ENCODE measurements at places on chromosomes 5 and 9.

DNA sequence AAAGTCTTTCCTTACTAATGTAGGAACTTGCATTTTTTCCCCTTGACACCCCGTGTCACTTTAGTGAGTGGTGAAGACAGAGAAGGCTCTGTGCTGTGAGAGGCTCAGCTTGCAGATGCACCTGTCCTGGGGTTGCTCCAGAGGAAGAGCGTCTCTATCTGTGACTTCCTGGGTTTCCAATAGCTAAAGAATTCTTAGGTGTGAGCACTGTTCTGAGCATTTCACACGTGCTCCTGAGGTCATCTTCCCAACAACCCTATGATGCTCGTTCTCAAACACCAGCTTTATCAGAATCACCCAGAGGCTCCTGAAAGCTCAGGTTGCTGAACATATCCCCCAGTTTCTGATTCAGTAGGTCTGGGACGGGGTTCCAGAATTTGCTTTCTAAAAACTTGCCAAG, 6.4 kb upstream of the CTSV start:
- DNase-seq = no peak

DNA sequence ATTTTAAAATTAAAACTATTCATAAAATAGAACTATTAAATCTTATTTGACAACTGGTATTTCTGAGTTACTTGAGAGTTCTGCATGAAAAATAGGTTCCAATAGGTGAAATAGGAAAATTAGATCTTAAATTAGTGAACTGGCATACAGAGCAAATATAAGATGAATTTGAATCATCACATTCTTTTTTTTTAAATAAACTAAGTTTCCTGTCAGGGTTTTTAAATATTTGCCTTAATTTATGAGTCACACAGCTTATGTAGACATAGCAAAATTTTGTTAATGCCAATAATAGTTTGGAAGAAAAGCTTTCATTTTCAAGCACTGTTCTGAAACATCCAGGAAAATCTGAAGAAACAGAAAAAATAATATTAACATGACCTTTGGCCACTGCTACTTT, 311.7 kb upstream of the HAPLN1 start:
- DNase-seq = no peak

DNA sequence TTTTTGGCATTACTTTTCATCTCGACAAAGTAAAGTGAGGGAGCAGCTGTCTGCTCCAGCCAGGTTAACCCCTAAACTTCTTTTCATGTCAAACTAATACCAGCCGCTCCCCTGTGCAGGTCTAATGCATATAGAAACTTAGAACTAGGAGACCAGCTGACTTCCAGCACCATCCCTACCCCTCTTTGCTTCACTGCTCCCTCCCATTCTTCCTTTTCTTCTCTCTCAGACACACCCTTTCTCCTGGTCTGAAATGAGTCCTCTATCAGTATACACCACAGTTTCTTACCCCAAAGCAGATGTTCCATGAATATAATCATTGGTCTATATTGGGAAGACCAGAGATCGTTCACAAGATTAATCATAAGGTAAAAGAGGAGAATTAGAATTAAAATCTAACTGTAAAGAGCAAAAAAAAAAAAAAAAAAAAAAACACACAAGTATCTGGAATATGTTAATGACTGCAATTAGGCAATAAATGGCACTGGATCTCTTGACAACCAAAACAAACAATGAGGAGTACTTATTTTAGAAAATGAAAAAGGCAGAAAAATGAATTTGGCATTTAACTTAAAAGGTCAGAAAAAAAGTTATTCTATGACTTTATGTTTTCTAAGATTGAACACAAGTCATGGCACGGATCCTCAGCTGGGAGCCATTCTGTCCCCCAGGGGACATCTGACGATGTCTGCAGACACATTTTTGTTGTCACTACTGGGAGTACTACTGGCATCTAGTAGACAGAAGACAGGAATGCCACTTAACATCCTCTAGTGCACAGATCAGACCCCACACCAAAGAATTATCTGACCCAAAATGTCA, 209.8 kb downstream of the PJA2 start:
- no peak for DNase-seq

GRCh38 chr9:91863469-91863868, 86.6 kb downstream of the ROR2 start:
- DNase-seq = no peak

- no peak for DNase-seq
These were observed 975.9 kb downstream of the MAT2B start for GRCh38 chr5:164481270-164481669.

- no peak for DNase-seq
These were observed at the start of gene ADAM19 for GRCh38 chr5:157575381-157576020. TSS of gene ADAM19 (minus strand) at chr5:157575775. CDS start at chr5:157575696, 79 bp downstream.

- DNase-seq = no peak
These were observed 21.0 kb downstream of the PAEP start for GRCh38 chr9:135582541-135582940.

DNA sequence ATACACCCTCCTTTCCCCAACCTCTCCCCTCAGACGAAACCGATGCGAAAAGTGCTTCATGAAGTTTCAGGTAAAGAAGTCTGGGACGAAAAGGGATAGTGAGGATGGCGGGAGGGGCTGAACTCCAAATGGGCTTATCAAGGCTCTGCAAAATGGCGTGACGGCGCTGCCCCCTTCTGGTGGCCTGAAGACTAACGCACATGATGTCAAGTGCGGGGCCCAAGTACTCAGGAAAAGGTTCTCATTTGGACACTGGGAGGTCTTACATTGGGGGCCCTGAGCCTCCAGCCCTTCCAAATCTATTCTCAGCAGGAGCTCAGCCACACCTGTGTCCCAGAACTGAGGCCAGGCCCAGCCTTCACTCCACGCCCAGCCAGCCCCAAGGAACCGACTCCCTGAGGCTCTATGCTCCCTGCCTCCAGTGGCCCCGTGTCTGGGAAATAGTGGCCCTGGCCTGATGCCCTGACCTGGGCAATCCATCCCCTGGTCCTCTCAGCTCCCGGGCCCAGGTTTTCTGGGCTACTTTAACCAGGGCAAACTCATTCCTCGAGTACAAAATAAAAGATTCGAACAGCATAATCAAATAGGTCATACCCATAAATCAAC, 119.9 kb downstream of the KCNIP1 start:
- DNase-seq = no peak

- no peak for DNase-seq
These were observed 14.7 kb downstream of the MAN2A1 start for GRCh38 chr5:109704282-109704952.

DNA sequence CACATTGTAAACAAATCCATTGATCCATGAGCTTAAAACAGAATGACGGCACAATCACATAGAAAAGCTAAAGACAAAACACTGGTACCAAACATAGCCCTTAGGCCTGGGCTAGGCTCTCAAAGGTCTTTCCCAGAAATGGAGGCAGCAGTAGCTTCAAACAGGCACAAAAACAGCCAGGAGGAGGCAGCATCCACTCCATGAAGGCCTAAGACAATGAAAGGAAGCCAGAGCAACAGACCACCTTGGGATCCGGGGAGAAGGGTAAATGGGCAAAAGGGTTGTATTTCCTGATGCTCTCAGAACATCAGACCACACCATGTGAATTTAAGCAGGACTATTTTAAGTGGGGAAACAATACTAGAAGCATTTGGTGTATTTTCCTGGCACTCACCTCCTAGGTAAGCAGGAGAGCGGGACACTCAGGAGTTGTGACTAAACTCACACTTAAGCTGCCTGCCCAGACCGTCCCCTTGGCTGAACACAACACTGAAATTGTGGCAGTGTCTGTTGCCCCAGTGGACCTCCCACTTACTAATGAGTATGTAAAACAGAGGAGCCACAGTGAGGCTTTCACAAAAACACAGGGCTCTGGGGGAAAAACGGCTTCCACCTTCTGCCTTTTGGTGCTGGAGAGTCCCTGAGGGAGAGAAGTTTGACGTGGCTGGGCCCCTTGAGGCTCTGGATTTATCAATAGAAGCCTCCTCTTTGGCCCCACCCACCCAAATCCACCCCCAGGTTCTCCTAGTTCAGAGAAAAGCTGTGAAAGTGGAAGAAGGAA, 11.9 kb downstream of the GNPDA1 start:
- no peak for DNase-seq

- no peak for DNase-seq
These were observed 73.9 kb downstream of the GOLPH3 start for GRCh38 chr5:32100230-32100629.

GRCh38 chr9:131181091-131181681, 55.8 kb downstream of the NUP214 start:
- no peak for DNase-seq

GRCh38 chr9:88258024-88258423, 119.7 kb upstream of the SPATA31C2 start:
- no peak for DNase-seq

DNA sequence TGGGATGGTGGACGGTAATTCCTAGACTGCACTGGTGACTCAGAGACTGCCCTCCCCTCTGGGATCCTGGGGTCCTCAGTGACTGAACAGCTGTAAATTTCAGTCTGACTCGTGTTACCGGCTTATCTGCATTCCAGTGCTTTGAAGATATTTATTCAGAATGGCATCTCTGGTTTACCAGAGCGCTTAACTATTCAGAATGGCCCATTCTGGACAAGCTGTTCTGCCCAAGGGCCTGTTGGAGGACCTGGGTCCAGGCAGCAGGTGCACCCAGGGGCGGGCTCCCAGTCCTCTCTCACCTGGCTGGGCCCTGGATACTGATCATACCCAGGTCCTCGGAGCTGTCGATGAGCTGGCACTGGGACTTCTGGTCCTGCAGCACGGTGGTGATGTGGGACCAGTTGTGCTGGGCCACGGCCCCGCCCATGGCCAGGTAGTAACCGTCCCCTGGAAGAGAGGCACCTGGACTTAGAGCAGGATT, 48.0 kb downstream of the SARDH start:
- DNase-seq = no peak

- no peak for DNase-seq
These were observed 38.9 kb downstream of the COL5A1 start for GRCh38 chr9:134680393-134681060.

DNA sequence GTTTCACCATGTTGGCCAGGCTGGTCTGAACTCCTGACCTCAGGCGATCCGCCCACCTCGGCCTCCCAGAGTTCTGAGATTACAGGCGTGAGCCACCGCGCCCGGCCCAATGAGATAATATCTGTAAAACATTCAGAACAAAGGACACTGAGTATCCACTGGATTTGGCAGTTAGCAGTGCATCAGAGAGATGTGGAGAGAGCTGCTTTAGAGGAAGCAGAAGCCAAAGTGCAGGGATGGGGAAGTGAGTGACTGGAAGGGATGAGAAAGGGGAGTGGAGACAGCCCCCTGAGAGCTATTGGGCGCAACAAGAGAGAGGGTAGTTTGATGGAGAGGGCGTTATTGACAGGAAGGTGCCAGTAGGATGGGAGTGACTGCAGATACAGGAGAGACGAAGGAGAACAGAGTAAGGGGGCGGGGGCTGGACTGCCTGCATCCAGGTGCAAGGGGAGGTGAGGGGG, 157.5 kb upstream of the SHB start:
- no peak for DNase-seq

- no peak for DNase-seq
These were observed 634.8 kb downstream of the DMRTA1 start for GRCh38 chr9:23081377-23081776.

DNA sequence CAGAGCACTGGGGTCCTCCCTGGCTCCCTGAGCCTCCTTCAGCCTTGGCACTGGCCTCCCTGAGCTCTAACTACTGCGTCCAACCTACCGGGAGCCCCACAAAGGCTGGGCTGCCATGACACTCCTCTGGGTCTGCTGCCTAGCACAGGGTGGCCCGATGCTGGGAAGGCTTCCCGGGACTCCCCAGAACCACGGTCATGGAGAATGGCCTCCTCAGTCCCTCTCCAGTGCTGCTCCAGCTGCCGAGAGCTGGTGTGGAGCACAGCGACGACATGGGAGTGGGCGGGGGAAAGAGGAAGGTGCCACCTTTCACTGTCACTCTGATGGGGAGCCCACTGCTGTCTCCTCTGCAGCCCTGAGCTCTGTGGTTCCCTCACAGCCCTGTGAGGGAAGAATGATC, 61.5 kb upstream of the RNF130 start:
- no peak for DNase-seq

DNA sequence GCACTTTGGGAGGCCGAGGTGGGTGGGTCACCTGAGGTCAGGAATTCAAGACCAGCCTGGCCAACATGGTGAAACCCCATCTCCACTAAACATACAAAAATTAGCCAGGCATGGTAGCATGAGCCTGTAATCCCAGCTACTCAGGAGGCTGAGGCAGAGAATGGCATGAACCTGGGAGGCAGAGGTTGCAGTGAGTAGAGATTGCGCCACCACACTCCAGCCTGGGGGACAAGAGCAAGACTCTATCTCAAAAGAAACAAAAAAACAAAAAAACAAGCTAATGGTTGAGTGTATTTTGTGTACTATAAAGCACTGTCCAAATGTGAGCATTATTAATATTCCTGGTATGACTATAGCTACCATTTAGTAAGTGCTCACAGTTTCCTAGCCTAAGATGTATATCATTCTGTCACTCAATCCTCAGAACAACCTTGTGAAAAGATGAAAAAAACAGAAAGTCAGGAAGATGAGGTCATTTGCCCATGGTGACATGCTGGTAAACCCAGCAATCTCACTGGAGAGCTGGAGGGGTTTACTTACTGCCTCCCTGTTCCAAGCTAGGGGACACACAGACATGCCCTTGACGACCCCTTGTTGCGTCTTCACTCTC, 27.7 kb downstream of the ARHGEF37 start:
- DNase-seq = no peak

DNA sequence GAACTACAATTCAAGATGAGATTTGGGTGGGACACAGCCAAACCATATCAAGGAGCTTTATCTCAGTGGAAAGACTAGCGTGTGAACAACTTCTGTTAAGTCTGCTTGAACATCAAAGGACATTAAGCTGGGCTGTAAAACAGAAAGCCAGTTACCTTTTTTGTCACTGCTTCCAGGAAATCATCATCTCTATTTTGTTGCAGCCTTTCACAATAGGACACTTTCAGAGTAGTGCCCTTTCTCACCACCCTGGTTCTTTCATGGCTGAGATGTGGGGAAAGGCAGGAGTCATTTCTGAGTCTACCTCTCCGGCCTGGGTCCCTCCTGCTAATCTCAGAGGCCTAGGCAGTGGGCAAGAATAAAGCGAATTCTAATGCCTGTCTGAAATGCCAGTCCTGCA, 96.2 kb upstream of the PPP1R2B start:
- DNase-seq = no peak

- DNase-seq = no peak
These were observed 567.1 kb downstream of the CSNK1G3 start for GRCh38 chr5:124079062-124079461.

DNA sequence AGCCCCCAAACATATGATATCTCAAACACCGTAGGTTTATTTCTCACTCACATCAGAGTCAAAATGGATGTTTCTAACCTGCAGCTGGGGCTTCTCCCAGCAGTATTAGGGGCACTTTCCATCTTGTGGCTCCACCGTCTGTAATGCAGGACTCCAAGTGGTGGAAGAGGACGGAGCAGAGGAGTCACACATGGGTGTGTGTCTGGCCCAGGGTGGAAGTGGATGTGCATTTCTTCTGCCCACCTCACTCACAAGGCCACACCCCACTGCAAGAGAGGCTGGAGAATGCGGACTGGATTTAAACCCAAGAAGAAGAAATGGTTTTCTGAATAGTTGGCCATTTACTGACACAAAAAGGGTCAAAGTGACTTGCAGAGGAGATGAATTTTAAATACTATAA, 13.9 kb downstream of the IL7R start:
- DNase-seq = no peak

- DNase-seq = no peak
These were observed 478 bp downstream of the RAB14 start for GRCh38 chr9:121201045-121201737.

- no peak for DNase-seq
These were observed 325.4 kb downstream of the ARL15 start for GRCh38 chr5:53984971-53985370.

- DNase-seq = no peak
These were observed 55.0 kb downstream of the DCP2 start for GRCh38 chr5:113031557-113031956.

GRCh38 chr5:177098470-177099141, 11.9 kb downstream of the FGFR4 start:
- DNase-seq = no peak
